ENCODE measurements at places on chromosomes 7 and 10.

GRCh38 chr7:135718794-135719437 lies 9.1 kb downstream of the SLC13A4 start:
- DNase-seq, result no peak

- DNase-seq, result no peak
Observed at GRCh38 chr7:121558288-121558687, 162.2 kb upstream of the FAM3C start.

- DNase-seq, result no peak
Observed at GRCh38 chr7:5696346-5697110, 84.9 kb downstream of the RNF216 start.

DNA sequence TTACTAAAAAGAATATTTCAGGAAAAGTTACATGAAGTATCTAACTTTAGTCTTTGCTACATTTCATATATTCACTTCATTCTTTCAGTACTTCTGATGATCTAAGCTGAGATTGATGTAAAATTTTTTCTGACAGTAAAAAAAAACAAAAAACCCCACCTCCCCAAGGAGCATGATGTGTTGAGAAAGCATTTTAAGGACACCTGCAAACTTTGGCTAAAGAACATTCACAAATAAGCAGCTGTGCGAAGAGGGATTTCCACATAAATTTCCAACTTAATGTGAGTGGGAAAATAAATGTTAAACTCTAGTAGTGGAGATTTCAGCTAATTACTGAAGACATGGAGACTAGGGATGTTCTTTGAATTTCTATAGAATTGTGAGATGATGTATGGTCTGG lies 35.5 kb downstream of the DLD start:
- DNase-seq, result no peak

DNA sequence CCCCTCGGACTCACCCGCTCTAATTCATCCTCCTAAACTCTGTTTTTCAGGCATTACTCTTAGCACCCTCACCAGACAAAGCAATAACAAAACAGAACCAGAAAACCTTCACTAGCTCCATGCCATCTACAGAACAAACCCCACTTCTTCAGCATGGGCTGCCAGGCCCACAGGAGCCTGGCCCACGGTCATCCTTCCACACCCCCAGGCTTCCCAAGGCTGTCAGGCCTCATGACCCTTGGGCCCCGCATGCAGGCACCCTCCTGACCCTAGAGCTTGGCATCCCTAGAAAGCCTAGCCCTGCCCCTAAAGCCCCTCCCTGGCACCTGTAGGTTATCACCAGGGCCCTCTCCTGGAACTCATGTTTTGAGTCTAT lies 59.6 kb downstream of the PRKAG2 start:
- DNase-seq, result no peak

DNA sequence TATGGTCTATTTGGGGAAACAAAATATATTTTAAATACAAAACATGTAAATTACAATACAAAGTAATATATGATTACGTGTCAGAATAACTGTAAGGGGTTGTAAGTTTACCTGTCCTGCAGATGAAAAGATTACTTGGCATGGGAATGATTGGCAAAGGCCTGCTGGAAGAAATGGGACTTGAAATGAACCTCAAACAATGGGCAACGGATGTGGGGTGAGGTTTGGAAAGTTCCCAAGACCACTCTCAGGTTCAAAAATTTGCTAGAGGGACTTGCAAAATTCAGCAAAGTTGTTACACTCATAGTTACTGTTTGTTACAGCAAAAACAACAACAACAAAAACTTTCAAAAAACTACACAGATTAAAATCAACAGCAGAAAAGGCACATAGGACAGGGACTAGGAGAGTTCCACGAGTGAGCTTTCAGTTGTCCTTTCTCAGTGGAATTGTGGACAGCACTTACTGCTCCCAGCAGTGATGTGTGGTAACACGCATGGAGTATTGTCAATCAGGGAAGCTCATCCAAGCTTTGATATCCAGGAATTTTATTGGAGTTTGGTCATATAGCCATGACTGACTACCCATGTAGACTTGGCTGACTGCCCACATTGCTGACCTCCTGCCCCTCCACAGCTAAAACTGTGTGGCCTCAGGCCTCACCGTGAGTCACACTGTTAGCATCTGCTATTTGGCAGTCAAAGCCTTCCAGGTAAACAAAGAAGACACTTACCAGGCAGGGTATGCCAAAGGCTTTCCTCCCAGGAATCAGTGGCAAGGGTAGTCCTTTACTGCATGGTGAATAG lies 43.8 kb downstream of the EXOC6 start:
- no peak for DNase-seq

DNA sequence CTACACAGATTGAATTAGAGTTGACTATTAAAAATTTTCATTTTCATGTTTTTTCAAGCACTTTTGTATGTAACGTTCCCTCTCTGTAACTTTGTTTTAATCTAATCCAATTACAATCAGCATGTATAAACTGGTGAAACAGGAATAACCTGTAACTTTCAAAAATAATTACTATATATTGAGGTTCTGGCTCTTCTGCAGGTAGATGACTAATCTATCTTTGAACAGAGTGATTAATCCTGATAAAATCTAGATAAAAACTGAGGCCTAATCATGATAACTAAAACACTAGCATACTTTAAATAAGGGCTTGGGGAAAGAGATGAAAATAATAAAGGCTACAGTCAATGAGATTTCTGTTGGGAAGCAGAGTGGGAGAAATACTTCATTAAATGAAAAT lies 101.6 kb upstream of the KCND2 start:
- DNase-seq, result no peak

GRCh38 chr10:23396695-23397094 lies 42.2 kb upstream of the OTUD1 start:
- no peak for DNase-seq

GRCh38 chr7:111074748-111075146 lies 16.2 kb upstream of the LRRN3 start:
- peak; percentile 76 for DNase-seq

GRCh38 chr10:131274133-131274880 lies 37.2 kb downstream of the TCERG1L start:
- DNase-seq, result no peak

GRCh38 chr7:17364671-17365070 lies 66.2 kb downstream of the AHR start:
- DNase-seq, result no peak

DNA sequence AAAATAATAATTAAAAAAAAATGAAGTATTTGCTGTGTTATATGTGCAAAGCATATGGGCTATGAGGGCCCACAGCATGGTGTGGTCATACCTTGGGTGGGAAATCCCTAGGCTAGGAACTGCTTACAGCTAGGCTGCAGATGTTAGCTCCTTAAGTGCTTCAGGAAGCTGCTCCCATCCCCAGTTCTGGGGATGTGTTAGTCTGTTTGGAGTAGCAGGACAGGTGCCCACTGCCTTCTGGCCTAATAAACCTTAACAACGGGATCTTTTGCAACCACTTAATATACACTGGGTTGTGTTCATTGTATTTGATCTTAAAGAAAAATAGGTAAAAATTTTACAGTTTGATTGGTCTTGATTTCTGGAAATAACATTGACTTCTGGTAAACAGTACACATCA lies 46.3 kb downstream of the HK1 start:
- no peak for DNase-seq

- DNase-seq, result no peak
Observed at GRCh38 chr10:82574081-82574480, 699.1 kb downstream of the NRG3 start.

DNA sequence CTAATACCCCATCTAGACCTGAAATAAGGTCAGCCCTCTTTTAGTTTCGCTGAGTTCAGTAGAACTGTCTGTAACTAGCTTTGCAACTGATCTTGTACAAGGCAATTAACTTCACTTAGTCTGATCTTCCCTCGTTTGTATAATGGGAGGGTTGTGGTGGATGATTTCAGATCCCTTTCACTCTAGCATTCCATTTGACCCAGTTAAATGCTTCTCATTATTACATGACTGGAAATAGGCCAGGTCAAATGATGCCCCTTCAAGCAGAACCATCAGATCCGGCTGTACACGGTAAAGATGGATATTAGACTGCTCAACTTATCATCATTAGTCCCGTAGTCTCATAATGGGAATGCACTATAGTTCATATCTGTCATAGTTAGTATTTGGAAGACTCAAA lies 1009.0 kb downstream of the LRMDA start:
- no peak for DNase-seq

Data from common myeloid progenitor, CD34-positive (primary cell).